ENCODE measurements at places on chromosomes 5 and 9.

GRCh38 chr5:177094224-177095087 is 7.7 kb downstream of the FGFR4 start:
- DNase-seq: no peak

GRCh38 chr5:4114452-4114851 is 518.8 kb downstream of the IRX1 start:
- no peak for DNase-seq

DNA sequence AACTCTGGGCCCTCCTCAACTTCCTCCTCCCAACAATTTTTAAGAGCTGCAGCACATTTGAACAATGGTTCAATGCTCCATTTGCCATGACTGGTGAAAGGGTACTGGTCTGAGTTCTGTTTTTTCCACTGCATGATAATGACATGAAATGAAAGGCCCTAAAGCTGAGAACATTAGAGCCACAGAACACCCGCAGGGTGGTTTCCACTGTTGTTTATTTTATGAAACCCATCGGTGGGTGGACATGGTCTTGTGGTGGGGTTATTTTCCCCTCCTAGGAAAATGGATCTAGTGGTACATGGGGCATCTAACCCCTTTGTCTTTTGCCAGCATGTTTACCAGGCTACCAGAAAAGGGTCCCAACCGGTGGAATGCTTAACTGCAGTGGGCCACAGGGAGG is 71.8 kb downstream of the SMARCA2 start:
- DNase-seq: no peak

GRCh38 chr9:105306351-105307140 is 62.1 kb downstream of the SLC44A1 start:
- DNase-seq: no peak

GRCh38 chr5:132237141-132237540 is 9.5 kb upstream of the P4HA2 start:
- DNase-seq: no peak

- DNase-seq: no peak
Observed at GRCh38 chr9:77750284-77750683, 102.2 kb upstream of the GNA14 start.

DNA sequence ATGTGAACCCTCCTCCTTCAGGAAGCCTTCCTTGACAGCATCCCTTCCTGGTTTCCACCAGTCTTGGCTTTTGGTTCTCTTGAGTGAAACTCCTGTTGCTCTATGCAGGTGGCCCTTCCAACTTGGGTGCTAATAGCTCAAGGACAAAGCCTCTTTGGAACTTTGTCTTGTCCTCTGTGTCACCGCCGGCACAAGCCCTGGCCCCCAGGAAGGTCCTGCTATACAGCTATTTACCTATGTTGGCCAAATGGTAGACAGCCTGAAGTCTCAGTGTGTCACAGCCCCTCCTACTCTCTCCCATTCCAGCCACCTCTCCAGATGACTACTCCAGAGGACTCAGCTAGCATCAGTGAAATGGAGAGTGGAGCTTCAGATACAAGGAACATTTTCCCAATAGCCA is 94.7 kb upstream of the ZNF618 start:
- no peak for DNase-seq

- no peak for DNase-seq
Observed at GRCh38 chr9:35414889-35415288, 75.0 kb upstream of the RUSC2 start.

DNA sequence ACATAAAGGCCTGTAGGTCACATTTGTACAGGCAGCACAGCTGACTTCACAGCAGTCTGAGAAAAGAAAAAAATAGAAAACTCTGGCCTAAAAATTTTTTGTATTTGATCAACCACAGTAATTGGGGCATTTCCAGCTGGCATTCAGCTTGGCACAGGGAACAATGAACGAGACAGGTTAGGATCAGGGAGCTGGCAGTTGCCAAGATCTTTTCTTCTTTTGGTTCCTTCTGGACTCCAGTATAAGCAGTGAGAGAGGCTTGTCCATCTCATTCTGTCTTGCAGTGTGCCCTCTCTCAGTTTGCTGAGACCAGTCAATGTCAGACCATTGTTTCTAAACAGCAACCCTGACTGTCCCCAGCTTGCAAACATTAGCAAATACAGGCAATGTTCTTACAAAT is 601.1 kb downstream of the TLR4 start:
- DNase-seq: no peak

- no peak for DNase-seq
Observed at GRCh38 chr9:71472400-71472799, 295.9 kb downstream of the CEMIP2 start.

GRCh38 chr9:130860458-130861316 is 25.6 kb downstream of the ABL1 start:
- DNase-seq: no peak

- DNase-seq: no peak
Observed at GRCh38 chr9:29564564-29564963, 1991.3 kb upstream of the C9orf72 start.

GRCh38 chr5:37767961-37768360 is 71.9 kb downstream of the GDNF start:
- DNase-seq: no peak

DNA sequence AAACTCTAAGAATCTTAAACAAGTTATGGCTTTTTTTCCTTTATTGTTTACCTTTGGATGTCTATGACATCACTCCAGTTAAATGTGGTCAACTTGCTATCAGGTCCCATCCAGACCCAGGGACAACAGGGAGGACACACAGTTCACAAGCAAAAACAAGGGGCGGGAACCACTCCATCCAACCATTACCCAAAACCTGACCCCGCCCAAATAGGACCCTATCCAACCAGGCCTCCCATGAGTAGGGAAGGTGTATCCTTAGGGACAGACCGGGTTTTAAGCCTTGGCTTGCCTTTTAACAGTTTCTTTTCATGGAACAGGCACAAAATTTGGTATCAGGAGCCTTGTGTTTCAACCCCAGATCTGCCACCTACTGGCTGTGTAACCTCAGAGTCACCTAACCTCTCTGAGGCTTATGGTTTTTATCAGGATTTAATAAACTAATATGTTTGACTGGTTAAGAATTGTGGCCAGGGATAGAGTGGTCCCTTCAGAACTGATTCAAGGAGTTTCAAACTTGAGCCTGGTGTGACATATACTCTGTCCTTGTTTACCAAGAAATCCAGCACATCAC is 127.7 kb upstream of the RAD23B start:
- no peak for DNase-seq

GRCh38 chr5:31047621-31048020 is 145.9 kb upstream of the CDH6 start:
- DNase-seq: no peak

GRCh38 chr5:67202828-67203227 is 6.2 kb upstream of the CD180 start:
- peak; percentile 25 for DNase-seq

GRCh38 chr9:107177243-107177839 is 105.7 kb upstream of the RAD23B start:
- DNase-seq: no peak

DNA sequence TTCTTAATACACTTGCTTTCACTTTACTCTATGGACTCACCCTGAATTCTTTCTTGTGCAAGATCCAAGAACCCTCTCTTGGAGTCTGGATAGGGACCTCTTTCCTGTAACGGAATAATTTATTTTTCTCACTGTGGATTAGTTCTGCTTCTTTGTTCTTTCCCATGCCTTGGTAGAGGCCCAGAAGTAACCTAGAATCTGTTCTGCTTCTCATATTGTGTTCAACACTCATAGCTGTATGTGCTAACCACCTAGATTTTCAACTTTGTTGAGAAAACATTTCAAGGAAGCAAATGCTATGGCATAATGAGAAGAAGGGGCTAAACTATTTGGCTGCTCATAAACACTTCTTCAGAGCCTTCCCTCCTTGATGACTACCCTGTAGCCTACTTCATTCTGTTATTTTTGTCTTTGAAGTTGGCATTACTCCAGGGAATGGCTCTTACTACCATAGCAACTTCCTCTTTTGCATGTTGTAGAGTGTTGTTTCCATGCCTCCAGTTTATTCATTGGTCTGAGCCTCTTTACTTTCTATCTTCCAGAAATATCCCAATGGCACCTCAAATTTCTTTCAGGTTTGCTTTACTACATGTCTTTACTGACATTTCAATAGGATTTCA is 74.3 kb downstream of the KIAA0825 start:
- no peak for DNase-seq

GRCh38 chr5:763998-764781 is 20.3 kb downstream of the ZDHHC11B start:
- DNase-seq: no peak

DNA sequence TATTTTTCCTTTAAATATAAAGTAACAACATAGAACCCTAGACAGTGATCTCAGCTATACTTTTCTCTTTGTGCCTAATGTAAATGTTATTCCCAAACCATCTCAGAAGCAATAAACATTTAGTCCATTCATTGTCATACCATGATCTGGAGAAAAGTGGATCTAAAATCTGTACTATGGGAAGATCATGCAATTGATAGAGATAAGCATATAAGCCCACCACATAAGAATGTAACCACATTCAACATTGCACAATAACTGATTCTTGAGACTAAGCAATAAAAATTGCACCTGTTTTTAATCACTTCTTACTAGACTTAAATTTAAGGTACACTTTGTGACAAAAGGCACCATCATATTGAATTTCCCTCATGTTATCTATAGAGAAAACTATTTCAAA is 1403.0 kb upstream of the C9orf72 start:
- no peak for DNase-seq

- no peak for DNase-seq
Observed at GRCh38 chr5:42157215-42157614, 232.1 kb downstream of the FBXO4 start.

GRCh38 chr9:129979071-129979745 is 63.8 kb downstream of the FNBP1 start:
- no peak for DNase-seq

- DNase-seq: no peak
Observed at GRCh38 chr9:69433392-69433791, 108.4 kb downstream of the ENTREP1 start.

DNA sequence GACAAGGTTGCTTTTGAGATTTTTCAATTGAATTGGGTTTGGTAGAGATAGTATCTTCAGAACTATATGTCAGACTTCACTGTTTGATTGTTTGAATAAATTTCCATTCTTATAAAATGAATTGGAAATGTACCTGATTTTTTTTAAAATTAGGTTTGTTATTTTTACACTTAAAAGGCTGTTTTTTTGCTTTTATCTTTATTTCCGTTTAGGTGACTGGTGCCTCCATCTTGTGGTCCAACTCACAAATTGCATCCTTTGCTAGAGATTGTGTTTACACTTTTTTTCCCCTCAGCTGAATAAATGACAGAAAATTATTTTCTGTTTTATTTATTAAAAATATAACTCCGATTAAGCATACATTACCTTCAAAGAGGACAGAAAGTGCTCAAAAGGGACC is 15.6 kb downstream of the NDUFAF2 start:
- no peak for DNase-seq

GRCh38 chr5:99000876-99001275 is 72.1 kb upstream of the CHD1 start:
- DNase-seq: no peak

DNA sequence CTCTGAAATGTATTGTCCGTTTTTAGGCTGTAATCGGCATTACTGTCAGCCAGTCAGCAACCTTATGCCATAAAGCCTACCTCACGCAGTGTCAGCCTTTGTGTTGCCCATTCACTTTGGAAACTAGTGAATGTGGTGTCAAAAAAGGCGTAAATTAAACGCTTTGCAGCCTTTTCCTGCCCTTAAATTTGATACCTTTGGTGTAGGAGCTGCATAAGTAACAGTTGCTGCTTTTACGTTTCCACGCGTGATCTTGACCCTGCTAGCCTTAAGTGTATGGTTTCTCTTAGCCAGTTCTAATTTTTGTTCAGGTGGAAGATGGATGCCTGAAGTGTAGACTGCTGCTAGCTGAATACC is 257.7 kb downstream of the EPB41L4A start:
- no peak for DNase-seq

- DNase-seq: no peak
Observed at GRCh38 chr5:140253985-140254384, 48.9 kb downstream of the PFDN1 start.

DNA sequence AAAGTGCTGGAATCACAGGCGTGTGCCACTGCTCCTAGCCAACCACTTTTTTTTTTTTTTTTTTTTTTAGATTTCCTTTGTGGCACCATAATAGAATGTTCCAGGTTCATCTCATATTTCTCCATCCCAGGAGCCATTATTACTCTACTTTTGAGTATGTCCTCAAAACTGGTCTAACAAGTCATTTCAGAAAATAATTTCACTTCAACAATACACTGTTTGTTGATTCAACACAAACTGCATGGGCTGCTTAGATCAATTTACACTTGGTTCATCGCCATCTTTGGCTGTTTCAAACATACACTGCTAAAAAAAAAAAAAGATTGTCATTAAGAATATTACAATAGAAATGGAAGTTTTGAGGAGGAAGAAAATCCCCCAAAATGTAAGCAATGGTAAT is 57.9 kb downstream of the CSNK1A1 start:
- DNase-seq: no peak

GRCh38 chr9:6014670-6015270 is 654 bp downstream of the RANBP6 start:
- DNase-seq: no peak

GRCh38 chr5:25516141-25516540 is 871.4 kb upstream of the CDH10 start:
- no peak for DNase-seq

DNA sequence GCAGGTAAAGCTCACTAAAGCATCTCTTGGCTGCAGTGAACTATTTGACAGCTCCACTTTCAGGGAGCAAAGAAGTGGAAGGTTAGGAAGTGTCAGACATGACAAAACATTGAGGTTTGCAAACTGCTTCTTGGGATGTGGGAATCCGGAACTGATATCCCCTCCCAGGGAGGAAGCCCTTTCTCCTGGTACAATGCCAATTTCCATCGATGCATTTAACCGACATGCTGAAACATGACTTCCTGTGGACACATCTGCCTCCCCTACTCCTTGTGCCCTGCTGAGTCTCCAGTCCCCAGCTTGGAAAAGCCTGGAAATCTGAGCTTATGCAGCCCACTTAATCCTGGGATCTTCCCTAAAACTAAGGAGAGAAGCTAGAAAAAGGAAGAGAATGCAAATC is 323.1 kb upstream of the DAP start:
- no peak for DNase-seq

GRCh38 chr9:70746316-70746715 is 331.9 kb upstream of the KLF9 start:
- no peak for DNase-seq

GRCh38 chr5:105956456-105957196 is 1714.1 kb downstream of the EFNA5 start:
- no peak for DNase-seq

Measured in CD8-positive, alpha-beta memory T cell (primary cell).